Pulmonary artery endothelial cell (primary cell): ENCODE measurements at places on chromosomes 16 and 17. TPM values are rescaled to one million over a fixed set of nuclear protein-coding genes. Genes with fewer than 3 reads are reported as not detected.

The TAC4 gene
- total RNA-seq: not detected in 2 replicates

The CEMP1 gene
- not detected in 2 replicates for total RNA-seq

The CRYBA1 gene
- total RNA-seq: not detected in 2 replicates

The RASL10B gene
- 0.20 and 0.49 TPM in 2 replicates for total RNA-seq

The KRTAP16-1 gene
- total RNA-seq: not detected in 2 replicates

The LSM12 gene
- 35.4 and 38.1 TPM in 2 replicates for total RNA-seq

The RBFOX1 gene
- total RNA-seq: not detected in 2 replicates

The ABCC12 gene
- not detected in 2 replicates for total RNA-seq

The TP53TG3 gene
- 0.49 TPM in 1 of 2 replicates, not detected in the other for total RNA-seq

The LRRC75A gene
- total RNA-seq: 2.0 and 3.6 TPM in 2 replicates

The DGKE gene
- 6.9 and 12.3 TPM in 2 replicates for total RNA-seq

The PLLP gene
- total RNA-seq: 1.5 and 8.4 TPM in 2 replicates

The DOC2B gene
- total RNA-seq: 0.07 and 0.28 TPM in 2 replicates

The KLHL10 gene
- total RNA-seq: not detected in 2 replicates

The ABCA10 gene
- total RNA-seq: 0.40 and 0.53 TPM in 2 replicates

The UBALD2 gene
- total RNA-seq: 9.3 and 14.2 TPM in 2 replicates

The NPIPB9 gene
- 0.99 TPM in 1 of 2 replicates, not detected in the other for total RNA-seq

The ITGAL gene
- under 0.01 TPM in 1 of 2 replicates, not detected in the other for total RNA-seq

The KCNH6 gene
- not detected in 2 replicates for total RNA-seq

The TP53TG3B gene
- total RNA-seq: not detected in 2 replicates

The SPATA22 gene
- total RNA-seq: 0.07 TPM in 1 of 2 replicates, not detected in the other

The KIF18B gene
- total RNA-seq: 3.4 and 6.5 TPM in 2 replicates

The GGA3 gene
- total RNA-seq: 10.9 and 16.0 TPM in 2 replicates

The PGAP6 gene
- 81.1 and 102 TPM in 2 replicates for total RNA-seq

The SMPD3 gene
- 0.07 TPM in 1 of 2 replicates, not detected in the other for total RNA-seq

The MT1A gene
- 4.2 and 9.4 TPM in 2 replicates for total RNA-seq

The CD19 gene
- total RNA-seq: 0.25 TPM in 1 of 2 replicates, not detected in the other

The POLR2C gene
- total RNA-seq: 136 and 144 TPM in 2 replicates

The ZNF778 gene
- total RNA-seq: 13.7 and 14.0 TPM in 2 replicates

The KRTAP9-4 gene
- not detected in 2 replicates for total RNA-seq
